Thoracic aorta (tissue), 2 donors: ENCODE measurements at places on chromosomes 1 and 21.

DNA sequence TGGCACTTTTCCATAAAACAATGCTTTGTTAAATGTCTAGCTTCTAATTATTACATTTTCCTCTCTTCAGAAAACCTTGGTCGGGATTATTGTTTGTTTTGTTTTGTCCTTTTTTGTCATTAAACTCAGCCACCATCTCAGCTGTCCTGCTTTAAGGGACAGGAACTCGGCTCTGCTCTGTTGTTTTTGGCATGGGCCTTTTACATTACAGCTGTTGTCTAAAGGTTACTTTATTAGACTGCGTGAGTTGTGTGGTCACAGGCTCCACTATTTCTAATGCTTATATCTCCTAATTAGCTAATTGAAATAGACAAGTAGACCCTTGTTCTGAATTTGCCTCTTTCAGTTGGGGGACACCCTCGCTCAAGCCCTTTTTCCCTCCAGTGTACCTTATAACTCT lies 1.6 kb downstream of the PALMD start:
- no peak for DNase-seq

GRCh38 chr1:42933060-42933586 lies 25.5 kb downstream of the SLC2A1 start:
- DNase-seq: no peak

DNA sequence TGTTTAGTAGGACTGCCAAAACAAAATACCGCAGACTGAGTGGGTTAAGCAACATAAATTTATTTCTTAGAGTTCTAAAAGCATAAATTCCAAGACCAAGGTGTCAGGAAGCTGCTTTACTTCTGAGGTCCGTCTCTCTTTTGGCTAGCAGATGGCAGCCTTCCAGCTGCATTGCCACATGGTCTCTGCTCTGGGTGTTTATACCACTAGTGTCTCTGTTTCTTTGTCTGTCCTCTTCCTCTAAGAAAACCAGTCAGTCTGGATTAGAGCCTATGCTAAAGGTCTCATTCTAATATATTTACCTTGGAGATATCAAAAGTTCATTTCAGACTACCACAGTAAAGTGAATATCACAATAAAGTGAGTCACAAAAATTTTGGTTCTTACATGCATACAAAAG lies 519.8 kb downstream of the COL11A1 start:
- no peak for DNase-seq

DNA sequence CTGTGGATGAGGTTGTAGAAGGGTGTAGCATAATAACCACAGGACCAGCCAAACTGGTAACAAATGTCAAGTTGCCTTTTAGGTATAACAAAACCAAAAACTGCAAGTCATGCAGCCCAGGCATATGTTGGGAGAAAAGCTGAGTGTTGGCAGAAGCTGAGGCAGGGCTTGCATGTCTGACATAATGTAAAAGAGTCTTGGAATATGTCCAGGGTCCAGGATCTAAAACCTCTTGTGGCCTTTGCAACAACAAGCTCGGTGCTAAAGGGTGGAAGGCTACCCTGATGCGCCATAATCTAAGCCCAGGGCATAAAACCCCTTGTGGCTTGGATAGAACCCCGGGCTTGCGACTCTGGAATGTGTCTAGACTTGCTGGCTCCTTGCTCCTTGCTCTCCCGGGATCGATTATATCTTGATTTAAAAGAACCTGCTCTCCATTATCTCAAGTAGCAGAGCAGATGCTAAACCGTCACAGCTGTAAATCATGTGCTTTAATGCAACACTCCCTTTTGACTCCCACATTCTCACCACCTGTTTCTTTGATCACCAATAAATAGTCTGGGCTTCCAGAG lies 26.5 kb upstream of the SLC35A3 start:
- no peak for DNase-seq

GRCh38 chr1:44717156-44717555 lies 13.8 kb downstream of the RNU5D-1 start:
- DNase-seq: no peak

DNA sequence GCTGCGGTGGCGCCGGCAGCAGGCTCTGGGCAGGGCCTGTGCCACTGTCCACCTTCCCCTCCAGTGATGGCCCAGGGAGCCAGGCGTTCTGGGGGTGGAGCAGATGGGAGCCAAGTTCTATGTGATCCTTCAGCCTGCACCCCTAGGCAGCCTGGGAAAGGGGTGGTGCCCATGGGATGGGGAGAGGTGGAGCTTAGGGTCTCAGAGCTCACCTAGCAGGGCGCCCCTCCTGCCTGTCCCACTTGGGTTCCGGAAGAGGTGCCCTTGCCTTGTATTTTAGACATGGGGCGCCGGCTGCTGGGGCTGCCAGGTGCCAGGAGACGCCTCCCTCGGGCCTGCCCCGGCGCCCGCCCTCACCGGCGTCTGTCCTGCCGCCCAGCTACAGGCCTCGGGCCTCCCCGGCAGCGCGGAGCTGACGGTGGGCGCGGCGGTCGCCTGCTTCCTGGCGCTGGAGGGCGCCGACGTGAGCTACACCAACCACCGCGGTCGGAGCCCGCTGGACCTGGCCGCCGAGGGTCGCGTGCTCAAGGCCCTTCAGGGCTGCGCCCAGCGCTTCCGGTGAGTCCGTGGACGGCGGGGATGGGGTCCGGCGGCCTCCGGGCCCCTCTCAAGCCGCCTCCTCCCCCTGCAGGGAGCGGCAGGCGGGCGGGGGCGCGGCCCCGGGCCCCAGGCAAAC lies 3.1 kb upstream of the MMP23B start:
- no peak for DNase-seq

GRCh38 chr1:51224255-51224654 lies 11.8 kb upstream of the RNF11 start:
- DNase-seq: no peak
